ENCODE measurements at places on chromosomes 5 and 9.

DNA sequence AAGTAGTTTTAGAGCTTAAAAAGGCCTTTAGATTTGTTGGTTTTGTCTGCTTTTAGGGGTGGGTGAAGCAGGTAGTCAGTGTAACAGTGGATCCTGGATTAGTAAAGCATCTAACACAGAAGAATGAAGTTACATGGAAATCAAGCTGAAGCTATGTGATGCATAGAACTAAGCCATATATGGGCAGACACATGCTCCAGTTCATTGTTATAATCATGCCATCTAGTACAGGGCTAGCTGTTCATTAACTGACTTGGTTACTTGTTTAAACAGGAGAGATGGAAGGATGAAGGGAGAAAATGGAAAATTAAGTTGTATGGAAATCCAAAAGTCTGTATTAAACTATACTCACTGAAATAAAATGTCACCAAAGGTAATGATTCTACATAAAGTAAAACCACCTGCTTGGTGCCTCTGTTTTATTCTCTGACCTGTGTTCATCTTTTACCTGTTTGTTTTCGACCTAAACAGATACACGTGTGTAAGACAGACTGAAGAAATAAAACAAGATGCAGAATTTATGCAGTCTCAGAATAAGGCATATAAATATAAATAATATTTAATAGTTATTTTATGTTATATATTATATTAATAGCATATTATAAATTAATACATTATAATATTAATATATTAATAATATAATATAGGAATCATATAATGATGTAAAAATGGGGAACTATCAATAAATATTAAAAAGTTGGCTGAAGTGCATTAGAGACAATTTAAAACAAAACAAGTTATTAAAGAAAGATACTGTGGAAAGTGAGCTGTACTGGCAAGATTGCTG, 33.9 kb downstream of the MRPS30 start:
- no peak for DNase-seq

DNA sequence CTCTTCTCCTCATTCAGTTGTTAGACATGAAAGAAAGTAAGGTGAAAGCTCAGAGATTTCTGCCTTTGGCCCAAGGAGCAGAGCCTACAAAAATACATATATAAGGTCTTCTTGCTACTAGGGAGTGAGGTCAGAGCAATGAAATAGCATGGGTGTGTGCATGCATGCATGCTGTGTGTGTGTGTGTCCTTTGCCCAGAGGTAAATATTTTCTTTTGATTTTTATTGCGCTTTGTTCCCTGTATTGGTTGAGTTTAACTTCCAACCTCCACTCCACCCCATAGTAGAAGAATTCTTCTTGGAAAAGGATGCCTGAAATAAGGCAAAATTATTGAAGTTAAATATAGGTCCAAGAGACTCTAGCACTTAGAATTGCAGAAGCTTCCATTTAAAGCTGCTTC, 248.0 kb upstream of the PTGER4 start:
- DNase-seq = no peak

- DNase-seq = no peak
These were observed 29.6 kb downstream of the CDH10 start for GRCh38 chr5:24615159-24615558.

DNA sequence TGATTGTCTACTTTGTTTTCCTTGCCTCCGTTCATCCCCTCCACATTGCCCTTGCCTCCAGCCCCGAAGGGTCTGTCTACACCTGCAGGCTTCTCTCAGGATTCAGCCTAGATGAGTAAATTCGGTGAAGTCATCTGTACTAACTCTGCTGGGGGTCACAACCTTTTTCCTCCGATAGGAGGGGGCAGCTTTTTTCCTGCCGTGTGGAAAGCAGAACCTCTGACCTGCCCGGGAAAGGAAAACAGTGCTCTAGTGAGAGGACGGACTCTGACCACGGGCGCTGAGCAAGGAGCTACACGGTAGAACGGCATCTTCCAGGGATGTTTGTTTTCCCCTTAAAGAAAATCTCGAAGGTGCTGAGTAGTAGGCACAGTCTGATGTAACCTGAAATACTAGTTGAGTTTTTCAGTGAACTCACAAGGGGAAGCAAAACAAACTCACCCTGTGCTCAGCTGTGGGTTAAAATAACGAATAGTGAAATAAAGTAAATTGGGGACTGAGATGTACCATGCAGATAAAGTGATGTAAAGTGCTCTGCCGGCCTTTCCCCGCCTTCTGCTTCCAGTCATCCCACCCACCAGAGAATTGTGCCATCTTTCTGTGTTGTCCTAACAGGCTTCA, 281.8 kb downstream of the AOPEP start:
- DNase-seq = no peak

DNA sequence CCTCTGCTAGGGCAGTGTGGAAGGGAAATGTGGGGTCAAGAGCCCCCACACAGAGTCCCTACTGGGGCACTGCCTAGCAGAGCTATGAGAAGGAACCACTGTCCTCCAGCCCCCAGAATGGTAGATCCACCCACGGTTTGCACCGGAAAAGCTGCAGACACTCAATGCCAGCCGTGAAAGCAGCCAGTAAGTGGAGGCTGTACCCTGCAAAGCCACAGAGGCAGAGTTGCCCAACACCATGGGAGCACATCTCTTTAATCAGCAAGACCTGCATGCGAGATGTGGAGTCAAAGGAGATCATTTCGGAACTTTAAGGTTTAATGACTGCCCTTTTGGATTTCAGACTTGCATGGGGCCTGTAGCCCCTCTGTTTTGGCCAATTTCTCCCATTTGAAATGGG, 52.2 kb downstream of the GKAP1 start:
- DNase-seq = no peak

GRCh38 chr5:104909803-104910202, 1347.2 kb upstream of the NUDT12 start:
- DNase-seq = no peak

DNA sequence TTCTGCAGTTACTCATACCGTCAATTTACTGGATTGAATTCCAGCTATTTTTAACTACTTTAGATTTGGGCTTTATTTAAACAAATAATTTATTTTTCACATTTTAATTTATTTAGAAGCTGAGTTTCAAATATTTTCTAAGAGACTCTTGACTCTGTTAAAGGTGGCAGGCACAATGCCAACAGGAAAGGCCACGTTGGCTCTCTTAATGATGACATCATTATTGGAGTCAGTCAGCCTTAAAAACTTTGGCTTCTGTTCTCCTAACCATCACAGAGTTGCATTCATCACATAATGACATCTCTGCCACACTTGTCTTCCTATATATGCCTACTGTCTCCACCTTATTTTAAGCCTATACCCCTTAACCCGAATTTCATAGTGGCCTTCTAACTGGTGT, 172.3 kb upstream of the PLPPR1 start:
- no peak for DNase-seq

DNA sequence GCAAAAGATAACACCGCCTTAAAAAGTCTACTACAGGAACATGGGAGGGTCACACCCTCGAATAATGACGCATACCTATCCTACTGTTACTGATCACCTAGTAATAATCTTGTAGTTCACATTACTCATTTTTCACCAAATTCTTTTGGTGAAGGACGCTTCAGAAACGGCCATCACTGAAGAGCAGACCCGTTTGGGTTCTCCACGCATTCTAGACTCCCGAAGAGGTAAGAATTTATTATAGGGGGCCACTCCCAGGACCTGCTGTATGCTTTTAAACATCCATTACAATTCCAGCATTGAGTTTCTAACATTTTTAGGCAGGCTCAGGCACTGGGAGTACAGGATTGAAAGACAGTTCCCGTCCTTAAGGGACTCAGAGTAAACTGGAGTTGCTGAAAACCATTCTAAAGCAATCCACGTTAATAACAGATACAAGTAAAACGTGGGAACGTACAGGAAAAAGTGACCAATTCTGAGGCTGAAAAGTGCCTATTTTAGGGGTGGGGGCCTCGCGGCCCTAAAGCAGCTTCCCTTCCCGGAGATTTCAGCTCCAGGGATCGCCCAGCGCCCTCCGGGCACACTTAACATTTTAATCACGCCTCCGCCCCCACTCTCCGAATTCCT, at the start of gene FER:
Gene FER, plus strand, starts transcription at position 124 of the 627 bp plus-strand sequence. CDS start 50,286 bp downstream, outside the sequence.
- no peak for DNase-seq

DNA sequence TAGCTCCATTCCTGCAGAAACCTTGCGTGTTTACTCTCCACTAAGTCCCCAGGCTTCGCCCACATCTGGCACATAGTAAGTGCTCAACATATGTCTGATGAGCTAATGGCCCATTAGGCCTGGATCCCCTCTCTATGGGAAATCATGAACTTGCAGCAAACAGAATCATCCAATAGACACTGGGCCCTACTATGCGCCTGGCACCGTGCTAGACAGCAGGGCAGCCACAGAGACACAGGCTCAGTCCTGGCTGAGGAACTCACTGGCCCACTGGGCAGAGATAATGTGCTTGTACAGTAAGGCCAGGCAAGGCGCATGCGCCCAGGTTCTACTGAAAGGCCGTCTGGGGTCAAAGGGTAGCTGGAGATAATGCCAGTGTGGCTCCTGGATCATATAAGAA, 36.9 kb upstream of the FABP6 start:
- DNase-seq = no peak

DNA sequence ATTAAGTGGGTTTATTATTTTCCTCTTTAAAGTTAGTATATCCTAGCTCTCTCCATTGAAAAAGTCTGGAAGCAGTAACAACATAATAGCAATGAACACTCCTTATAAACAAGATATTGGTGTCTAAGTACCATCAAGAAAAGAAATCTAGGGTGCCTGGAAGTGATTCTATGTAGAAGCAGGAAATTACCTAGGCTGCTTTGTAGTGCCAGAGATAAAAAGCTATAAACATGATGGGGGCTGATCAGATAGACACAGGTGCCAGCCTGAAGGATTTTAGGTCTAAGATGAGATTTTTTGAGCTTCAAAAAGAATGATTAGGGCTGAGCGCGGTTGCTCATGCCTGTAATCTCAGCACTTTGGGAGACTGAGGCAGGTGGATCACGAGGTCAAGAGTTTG, 1179.3 kb upstream of the CDH9 start:
- no peak for DNase-seq

GRCh38 chr9:96599298-96599697, 20.3 kb downstream of the CDC14B start:
- DNase-seq = no peak

DNA sequence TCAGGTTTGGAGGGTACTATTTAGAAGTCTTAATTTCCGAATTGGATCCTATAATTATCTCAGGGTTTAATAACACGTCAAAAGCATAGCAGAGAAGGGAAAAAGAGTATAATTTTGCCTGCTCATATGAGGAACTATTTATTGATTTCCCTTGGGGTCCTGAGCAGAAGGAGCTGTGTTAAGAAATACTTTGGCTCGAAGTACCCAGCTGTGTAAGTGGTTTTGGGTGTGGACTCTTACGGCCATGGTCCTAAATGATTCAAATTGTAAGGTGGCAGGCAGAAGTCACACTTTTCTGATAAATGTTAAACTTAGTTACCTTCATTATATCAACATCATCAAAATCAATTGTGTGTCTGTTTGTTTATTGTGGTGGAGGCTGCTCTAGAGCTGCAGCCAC, 190.4 kb downstream of the MTRR start:
- DNase-seq = no peak

- DNase-seq = no peak
These were observed 11.8 kb upstream of the CXXC5 start for GRCh38 chr5:139636207-139636792.

DNA sequence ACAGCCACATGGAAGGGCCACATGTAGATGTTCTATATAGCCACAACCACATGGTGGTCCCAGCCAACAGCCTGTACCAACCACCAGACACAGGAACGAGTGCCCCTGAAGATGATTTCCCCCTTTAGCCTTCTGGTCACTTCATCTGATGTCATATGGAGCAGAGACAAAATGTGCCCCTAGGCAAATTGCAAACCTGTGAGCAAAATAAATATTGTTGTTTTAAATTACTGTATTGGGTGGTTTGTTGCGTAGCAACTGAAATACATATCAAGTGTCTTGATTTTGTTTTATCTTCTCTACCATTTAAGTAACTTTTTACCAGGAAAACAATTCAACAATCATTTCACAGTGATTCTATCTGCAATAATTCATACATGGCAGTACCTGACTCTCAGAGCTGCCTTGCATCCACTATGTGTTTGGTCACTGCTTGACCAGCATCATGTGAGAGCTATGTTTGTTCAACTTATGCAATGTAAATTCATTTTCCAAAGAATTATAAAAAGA, 142.5 kb upstream of the VLDLR start:
- no peak for DNase-seq

DNA sequence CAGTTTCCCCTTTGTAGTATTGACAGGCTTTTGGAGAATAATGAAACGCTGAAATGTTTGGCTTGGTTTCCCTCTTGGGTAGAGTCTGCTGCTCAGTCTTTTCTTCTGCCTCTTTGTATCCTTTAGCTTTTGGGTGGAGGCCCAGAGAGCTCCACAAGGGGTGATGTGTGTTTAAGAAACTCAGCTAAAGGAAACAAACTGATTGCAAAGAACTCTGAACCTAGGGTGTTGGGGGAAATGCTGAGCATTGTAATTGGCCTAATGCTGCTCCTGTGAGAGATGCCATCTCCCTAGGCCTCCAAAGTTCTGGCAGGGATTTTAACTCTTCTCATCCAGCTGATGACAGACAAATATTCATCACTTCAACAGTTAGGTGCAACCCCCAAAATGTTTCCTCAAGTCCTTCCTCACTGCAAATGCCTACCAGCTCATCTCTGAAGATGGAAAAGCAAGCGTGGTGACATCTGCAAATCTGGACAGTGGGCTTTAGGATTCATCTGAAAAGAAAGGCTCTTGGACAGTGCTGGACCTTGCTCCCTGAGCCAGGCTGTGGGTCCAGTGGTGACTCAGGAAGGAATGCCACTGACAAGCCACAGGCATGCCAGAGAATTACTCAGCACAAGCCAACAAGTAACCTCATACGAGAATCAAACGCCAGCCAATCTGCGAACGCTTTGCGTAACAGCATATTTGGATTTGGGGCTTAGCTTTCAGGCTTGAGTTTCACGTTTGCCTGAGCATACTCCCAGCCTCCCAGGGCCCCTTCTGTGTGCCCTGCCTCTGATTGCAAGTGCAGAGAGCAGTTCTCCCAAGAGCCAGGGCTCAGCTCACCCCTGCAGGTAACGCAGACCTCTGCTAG, 30.5 kb upstream of the ZSWIM6 start:
- DNase-seq = no peak

DNA sequence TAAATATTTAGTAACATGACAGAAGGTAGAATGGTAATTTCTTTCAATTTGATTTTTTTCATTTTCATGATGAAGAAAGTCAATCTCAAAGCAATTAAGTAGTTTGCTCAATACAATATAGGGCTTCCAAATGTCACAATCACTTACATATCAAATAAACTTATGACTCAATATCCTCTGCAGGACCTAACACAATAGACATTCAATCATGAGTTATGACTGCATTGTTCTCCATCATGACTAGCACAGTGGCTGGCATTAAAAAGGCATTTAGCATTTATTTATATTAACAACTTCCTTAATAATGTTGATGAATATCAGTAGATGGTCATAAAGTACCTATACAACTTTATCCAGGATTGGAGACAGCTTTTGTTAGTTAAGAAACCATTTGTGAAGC, 1499.6 kb downstream of the EFNA5 start:
- no peak for DNase-seq

DNA sequence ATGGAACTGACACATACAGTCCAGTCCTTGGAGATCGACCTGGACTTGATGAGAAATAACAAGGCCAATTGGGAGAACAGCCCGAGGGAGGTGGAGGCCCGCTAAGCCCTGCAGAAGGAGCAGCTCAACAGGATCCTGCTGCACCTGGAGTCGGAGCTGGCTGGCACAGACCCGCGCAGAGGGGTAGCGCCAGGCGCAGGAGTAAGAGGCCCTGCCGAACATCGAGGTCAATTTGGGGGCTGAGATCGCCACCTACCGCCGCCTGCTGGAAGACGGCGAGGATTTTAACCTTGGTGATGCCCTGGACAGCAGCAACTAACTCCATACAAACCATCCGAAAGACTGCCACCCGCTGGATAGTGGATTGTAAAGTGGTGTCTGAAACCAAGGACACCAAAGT, 1610.1 kb upstream of the ACO1 start:
- no peak for DNase-seq

Measured in mesothelial cell of epicardium (in vitro differentiated cells).